ENCODE measurements at places on chromosomes 1 and 21.
A peak's percentile ranks its signal among the peaks of the same experiment; 100 is the strongest.

DNA sequence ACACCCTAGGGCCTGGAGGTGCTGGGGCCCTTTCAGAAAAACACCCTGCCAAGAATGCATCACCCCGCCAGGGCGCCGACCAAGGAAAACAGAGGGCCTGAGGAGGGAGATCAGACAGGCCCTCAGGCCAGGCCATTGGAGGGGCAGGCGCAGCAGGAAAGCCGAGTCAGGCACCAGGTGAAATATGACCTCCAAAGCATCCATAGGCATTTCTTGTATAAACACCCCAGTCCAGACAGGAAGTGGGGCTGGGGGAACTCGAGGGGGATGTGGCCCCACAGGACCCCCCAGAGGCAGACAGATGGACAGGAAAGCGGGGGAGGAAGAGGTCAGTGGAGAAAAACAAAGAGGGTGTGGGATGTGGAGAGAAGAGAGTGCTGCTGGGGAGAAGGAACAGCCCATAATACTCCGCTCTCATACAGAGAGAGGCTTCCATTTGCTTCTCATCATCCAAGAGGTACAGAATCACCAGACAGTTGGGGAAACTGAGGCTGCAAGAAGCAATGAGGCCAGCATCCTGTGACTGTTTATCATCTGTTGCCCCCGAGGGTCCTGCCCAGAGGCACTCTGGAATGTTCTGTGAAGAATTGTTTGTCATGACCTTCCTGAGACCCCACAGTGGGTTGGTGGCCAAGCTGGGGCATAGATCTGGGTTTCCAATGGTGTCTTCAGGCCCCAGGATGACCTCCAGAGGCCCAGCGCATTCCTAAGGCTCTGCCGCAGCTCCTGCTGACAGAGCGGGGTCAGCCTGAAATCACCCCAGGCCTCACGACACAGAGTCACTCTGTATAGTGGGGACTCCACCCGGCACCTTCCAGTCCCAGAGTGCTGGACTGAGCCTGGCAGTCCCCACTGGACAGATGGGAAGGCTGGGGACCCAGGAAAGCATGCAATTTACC lies 18.0 kb downstream of the TRIM62 start:
- DNase-seq, result no peak

DNA sequence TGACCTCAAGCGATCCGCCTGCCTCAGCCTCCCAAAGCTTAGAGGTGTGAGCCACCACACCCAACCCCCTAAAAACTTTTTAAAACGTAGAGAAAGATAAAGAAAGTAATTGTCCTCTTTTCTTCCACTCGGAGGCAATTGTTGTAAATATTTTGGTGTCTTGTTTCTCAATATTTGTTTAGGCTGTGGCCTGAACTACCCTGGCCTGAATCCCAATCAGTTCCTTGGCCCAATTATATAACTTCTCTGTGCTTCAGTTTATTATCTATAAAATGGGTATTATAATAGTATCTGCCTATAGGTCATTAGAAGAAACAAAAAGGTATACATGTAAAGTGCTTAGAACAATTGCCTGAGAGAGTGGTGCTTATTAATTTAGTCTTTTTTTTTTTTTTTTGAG lies 1.8 kb upstream of the ATP5PO start:
- no peak for DNase-seq

DNA sequence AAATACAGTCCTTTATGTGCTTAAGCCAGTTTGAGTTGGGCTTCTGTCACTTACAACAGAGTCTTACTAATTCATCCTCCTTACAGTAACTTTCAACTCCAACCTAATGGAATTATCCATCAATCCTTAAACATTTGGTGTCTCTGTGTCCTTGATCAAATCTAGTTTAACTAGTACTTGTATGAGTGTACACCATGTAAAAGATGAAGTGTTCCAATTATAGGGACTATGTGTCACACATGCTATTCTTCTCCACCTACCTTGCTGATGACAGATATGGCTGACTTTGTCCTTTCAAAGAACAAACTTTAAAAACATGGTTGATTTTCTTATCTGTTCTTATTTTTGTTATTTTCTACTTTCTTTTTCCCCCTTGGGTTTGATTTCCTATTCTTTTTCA lies 60.4 kb upstream of the NBPF3 start:
- no peak for DNase-seq

DNA sequence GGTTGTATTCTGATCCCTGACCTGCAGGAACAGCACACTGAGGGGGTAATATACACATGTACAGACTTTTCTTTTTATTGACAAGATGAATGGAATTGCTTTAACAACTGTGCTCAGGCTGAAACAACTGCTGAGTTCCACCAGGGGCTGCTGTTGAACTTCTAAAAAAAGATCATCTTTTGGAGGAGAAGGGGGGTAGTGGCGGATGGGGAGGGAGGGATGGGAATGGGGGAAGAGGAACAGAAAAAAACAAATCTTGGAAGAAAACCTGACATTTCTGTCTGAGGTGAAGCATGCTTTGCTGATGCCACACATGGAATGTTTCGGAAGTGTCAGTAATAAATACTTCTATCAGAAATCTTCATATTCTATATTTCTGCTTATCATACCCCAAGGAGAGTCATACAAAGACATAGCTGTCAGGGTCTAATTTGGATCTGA lies 75.0 kb downstream of the RWDD3 start:
- DNase-seq, result peak; percentile 72

DNA sequence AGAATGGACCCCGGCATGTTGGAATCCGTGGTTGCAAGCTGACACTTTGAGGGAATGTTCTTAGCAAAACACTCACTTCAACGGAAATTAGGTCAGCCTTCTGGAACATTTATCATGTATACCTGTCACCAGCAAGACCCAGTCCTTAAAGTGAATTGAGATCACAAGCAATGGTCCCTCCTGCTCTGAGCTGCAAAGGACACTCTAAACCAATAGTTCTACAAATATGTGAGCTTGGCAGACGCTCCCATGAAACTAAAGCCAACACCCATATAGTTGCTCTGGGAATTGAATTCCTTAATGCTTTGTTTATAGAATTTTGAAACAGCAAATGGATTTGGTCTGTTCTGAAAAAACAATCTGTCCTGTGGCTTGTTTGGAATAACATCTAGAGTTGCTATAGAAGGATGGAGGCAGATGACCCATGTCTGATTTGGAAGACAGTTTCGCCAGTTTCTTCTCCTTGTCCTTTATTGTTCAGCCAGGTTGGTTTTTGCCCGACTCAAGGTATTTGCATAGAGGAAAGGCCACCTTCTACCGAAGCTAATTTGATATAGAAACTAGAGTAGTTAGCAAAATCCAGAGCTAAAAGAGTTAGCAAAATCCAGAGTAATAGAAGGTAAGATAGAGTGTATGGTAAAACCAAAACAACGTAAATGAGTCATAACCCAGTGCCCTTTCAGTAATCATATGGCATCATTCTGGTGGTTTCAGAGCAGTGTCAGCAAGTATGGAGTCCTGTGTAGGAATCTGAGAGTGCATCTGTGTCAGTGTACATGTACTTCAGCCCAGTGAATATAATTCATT lies 236.2 kb downstream of the NFIA start:
- DNase-seq, result no peak

DNA sequence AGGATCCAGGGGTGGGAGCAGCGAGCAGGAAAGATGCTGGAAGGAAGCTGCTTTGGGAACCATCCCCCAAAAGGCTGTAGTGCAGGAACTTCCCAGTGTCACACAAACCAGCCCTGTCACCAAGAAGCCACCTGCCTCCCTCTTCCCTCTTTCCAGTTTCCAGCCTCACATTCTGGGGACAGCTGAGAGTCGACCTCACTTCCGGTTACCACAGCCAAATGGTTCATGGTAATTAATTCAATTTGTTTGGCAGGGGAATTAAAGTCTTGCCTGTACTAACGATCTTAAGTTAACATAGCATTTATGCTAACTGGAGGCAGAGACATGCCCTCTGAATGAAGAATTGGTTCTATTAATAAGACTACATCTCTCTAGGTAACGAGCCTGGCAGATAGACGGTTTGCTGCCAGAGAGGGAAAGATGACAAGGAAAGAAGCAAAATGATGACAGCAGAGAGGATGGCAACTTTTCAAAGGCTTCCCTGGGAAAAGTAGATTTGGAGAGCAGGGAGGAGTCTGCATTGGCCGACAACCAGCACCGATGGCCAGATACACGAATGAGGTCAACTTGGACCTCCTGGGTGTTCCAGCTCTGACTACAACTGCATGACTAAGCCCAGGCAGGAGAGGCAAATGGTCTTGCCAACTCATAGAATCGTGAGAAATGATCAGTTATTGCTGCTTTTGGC lies 64.1 kb downstream of the TMCO4 start:
- DNase-seq, result no peak

GRCh38 chr1:242245255-242245654 lies 246.4 kb upstream of the MAP1LC3C start:
- DNase-seq, result peak; percentile 65

DNA sequence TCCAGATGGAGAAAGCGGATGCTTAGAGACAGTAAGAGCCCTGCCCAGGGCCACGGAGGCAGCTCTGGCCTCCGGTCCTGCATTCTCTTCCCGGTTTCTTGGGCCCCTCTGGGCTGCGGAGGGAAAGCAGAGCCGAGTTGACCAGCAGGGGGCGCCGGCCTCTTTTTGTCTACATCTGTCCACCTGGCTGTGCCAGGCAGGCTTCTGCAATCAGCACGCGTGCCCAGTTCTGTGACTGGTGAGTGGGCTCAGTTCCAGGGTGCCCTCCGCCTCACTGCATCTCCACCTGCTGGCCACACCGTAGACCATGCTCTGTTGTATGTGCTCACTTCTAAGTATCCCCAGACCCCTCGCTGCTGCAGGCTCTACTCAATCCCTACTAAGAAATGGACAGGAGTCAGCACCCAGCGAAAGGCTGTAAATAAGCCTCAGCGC lies 6.7 kb upstream of the HUNK start:
- DNase-seq, result peak; percentile 86

DNA sequence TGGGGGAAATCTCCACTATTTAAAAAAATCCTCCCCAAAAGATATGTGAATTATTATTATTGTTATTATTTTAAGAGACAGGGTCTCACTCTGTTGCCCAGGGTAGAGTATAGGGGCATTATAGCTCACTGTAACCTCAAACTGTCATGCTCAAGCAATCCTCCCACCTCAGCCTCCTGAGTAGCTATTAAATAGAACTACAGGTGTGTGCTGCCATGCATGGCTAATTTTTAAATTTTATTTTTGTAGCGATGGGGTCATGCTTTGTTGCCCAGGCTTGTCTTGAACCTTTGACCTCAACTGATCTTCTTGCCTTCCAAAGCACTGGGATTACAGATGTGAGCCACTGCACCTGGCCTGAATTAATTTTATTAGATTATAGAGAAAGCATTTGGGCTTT lies 116.8 kb downstream of the RABGAP1L start:
- DNase-seq, result no peak

DNA sequence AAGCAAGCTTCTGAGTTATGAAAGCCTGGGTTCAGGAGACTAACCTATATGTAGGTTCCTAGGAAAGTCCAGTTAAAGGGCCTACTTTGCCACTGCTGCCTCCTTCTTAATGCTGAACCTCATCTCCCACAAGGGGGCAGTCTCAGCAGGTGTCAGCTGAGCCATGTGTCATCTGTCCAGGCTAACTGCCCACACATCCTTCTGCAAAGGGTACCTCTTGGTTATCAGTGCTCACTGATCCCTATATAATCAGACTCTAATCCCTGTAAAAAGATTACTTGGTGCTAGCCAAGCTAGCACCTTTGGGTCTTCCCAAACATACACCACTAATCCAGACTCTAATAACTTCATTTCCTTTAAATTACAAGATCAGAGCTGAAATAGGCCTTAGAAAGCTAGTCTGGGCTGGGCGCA lies 9.0 kb downstream of the PRDX1 start:
- DNase-seq, result peak; percentile 59

DNA sequence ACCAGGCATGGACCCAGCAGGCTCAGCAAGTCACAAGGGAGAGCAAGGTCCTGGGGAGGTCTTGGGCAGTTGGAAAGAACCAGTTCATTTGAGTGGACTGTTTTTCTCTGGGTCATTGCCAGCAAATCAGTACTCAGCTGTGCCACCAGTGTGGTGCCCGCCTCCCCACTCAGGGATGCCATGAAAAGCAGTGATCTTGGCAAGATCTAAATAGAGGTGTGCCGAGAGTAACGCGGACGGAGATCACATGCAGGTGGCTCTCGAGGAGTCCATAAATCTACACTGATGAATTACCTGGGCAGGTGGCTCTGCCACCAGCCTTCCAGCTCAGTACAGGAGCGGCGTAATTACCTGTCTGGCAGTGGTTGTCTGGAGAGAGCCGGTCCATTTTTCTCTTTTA lies 642.2 kb downstream of the PTPRU start:
- DNase-seq, result no peak

DNA sequence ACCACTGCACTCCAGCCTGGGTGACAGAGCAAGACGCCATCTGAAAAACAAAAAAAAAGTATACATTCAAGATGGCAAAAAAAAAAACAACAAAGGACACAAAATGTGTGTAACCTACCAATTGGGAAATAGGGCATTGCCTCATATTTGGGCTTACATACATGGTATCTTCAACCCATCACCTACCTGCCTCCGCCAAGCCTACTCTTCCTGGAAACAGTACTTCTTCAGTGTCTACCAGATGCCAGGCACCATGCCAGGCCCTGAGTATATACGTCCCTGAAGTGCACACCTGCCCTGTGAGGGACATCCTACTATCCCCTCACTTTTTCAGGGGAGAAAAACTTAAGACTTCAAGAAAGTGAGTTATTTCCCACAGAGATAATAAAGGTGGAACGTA lies 160.2 kb downstream of the TOMM20 start:
- no peak for DNase-seq

DNA sequence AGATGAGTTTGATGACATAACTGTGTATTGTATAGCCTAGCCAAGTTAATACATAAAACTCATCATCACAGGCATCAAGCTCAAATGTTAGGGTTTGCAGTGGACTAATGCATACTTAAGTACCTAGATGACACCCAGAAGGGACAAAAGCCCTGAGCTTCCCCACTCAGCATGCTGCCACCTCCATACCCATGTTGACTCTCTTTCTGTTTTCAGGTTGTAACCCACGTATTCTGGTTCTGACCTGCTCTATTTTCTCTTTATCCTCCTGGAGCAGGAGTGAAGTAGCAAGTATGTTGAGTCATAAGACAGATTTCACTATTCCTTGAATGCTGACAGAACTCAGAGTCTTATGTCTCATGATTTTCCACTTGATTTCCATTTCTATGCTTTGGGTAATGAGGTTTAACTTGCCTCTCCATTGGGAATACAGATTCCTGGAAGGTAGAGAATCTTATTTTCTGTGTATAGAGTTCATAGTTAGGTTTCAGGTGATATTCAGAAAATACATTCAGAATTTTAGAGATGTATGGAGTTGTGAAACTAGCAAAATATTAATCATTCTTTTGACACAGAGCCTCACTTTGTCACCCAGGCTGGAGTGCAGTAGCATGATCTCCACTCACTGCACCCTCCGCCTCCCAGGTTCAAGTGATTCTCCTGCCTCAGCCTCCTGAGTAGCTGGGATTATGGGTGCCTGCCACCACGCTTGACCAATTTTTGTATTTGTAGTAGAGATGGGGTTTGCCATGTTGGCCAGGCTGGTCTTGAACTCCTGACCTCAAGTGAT lies 122.5 kb upstream of the KCNJ15 start:
- no peak for DNase-seq

GRCh38 chr21:41927727-41928409 lies 25.9 kb downstream of the C2CD2 start:
- DNase-seq, result no peak

GRCh38 chr1:198174297-198174696 lies 17.5 kb downstream of the NEK7 start:
- DNase-seq, result no peak

- peak; percentile 84 for DNase-seq
These were observed 21.3 kb downstream of the GPSM2 start for GRCh38 chr1:108897865-108898720.

Measured in midbrain (tissue), 1 donor.